Stimulated activated CD4-positive, alpha-beta T cell treated with anti-CD3 and anti-CD28 coated beads, Interleukin-12 subunit alpha, Interleukin-12 subunit beta, amount 100 ng/mL, for 4 hours (primary cell): ENCODE measurements at places on chromosomes 1 and 21.

- DNase-seq, result no peak
Observed at GRCh38 chr1:194624833-194625232, 1438.4 kb upstream of the B3GALT2 start.

GRCh38 chr1:45008516-45008915 lies 2.6 kb downstream of the HECTD3 start:
- DNase-seq, result no peak

DNA sequence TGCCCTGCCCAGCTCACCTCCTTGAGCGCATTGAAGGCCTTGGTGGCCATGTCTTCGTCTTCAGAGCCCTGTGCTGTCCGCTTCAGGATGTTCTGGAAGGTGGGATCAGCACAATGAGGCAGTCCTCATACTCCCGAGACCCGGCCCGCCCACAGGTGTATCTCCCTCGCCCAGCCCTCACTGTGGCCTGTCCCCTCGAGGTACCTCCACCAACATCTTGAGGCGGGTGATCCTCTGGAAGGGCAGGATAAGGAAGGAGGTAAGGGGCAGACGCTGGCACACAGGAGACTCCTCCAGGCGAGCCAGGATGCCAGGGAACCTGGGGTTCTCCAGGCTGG lies 7.1 kb downstream of the ARHGEF19 start:
- DNase-seq, result no peak

DNA sequence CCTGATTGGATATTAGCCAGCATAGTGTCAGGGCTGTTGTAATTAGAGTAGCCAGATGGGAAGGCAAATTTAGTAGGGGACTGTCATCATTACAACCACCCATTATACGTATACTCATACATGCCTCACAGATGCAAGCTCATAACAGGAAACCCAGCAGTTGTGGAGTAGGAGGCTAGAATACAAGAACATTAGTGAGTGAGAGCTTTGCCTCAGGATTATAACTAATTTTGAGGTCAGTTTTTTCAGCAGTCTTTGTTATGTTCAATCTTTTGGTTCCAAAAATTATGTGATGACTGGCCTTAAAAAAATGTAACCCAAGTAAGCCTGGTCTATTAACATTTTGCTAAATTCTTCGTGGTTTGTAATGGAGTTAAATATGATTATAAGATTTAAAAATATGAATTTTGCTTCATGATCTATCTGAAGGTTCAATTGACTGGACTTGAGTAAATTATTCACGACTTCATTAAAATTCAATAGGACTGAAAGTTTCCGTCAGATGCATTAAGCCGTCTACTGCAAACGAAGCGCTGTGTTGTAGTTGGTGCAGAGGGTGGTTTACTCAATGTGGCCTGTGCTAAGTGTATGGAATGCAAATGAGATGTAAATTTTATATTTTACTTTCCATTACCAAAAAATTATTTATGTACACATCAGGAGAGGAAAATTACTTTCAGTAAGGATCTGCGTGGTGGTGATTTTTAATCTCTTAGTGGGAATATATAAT lies 48.8 kb downstream of the KCNK1 start:
- no peak for DNase-seq

DNA sequence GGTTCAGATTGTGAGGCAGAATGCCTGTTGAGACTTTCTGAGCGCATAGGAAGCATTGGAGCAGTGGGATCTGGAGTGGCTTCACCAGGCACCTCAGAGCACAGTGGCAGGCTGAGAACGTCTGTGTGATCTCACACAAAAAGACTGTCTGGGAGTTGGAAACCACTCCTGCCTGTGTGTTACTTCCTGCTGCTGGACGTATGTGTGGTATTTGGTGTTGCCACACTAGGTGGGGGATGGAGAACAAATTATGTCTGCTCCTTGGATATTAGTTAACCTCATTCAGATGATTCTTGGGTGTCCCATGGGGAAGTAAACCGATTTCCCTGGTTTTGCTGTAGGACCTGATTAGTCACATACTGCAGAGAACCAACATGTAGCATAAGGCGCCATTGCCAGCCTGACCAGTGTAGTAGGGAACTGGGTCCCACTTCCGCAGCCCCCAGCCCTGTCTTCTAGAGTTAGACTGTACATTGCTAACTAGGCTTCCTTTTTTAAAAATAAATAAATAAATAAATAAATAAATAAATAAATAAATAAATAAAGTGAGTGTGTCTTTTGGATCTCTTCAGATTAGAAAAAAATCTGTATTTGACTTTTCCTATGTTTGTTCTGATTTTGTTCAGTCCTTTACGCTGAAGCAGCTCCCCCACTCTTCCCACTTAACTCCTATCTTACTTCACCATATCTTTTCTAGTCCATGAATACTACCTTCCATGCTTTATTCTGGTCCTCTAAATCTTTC lies 26.9 kb downstream of the UCK2 start:
- DNase-seq, result no peak

GRCh38 chr1:24932284-24932683 lies 2.2 kb upstream of the RUNX3 start:
- peak; percentile 70 for DNase-seq

- DNase-seq, result no peak
Observed at GRCh38 chr1:1003618-1004419, 3.9 kb upstream of the HES4 start.

- DNase-seq, result no peak
Observed at GRCh38 chr1:160451859-160452232, 51.5 kb downstream of the VANGL2 start.

DNA sequence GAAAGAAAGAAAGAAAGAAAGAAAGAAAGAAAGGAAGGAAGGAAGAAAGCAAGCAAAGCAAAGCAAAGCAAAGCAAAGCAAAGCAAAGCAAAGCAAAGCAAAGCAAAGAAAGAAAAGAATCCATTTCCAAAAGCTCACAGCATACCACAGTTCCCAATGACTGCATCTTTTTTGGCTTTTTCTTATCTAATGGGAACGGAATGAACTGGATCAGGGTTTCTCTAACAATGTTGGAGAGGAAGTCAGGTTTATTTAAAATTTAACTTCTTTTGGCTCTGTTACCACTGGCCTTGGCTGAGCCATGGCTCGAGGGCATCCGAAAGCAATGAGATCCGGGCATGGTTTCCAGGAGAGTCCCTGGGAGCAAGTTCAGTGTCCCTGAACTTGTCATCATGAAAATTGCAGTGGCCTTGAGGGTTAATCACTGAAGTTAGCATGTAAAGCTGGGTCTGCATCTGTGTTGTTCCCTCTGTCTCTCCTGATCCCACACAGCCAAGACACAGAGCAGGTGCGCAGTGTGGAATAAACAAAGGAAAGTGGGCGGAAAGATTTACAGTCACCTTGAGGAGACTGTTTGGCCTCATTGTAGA lies 34.6 kb upstream of the CTPS1 start:
- DNase-seq, result no peak

GRCh38 chr1:9284061-9284460 lies 8.6 kb upstream of the SPSB1 start:
- no peak for DNase-seq

DNA sequence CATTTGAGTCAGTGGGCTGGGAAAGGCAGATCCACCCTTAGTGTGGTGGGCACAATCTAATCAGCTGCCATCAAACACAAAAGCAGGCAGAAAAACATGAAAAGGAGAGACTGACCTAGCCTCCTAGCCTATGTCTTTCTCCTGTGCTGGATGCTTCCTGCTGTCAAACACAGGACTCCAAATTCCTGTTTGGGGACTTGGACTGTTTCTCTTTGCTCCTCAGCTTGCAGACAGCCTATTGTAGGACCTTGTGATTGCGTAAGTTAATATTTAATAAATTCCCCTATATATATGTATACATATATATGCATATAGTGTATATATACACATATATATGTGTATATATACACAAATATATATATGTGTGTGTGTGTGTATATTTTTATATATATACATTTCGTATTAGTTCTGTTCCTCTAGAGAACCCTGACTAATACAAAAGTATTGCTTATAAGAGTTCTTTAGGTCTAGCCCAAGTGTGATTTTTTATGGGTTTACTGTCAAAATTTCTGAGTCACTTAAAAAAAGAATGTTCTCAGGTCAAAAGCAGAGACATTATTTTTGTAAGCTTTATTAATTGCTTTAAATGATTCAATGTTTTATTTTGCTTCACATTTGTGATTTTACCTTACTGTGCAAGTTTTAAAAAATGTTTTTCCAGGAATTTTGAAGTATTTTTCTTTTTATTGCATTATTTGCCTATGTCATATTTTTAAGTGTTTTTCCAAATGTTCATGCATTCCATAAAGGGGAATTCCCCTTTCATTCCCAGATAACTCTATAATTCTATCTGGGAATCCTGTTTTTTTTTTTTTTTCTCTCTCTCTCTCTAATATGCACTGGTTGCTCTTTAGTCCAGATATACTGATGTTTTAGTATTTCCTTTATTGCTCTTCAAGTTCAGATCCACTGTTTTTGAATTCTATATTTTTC lies 92.1 kb upstream of the ADAMTS5 start:
- DNase-seq, result no peak

GRCh38 chr1:50877641-50878040 lies 82.4 kb downstream of the FAF1 start:
- no peak for DNase-seq

- DNase-seq, result peak; percentile 68
Observed at GRCh38 chr1:11650331-11650991, 3.8 kb downstream of the FBXO2 start.

DNA sequence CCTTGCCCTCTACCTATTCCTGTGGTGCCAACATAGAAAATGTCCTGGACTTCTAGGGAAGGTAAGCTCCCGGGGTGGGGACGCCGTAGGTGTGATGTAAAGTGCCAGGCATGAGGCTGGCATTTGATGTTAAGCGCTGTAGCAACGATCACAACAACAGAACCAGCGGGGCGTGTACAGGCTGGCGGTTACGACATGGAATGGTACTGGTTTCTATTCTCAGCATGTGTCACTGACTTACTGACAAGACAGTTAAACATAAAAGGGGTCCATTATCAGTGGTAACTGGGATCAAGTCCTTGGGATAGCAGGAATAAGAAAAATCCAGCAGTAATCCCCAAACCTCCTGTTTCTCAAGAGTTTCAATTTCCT lies 58.9 kb downstream of the TGFBR3 start:
- no peak for DNase-seq

DNA sequence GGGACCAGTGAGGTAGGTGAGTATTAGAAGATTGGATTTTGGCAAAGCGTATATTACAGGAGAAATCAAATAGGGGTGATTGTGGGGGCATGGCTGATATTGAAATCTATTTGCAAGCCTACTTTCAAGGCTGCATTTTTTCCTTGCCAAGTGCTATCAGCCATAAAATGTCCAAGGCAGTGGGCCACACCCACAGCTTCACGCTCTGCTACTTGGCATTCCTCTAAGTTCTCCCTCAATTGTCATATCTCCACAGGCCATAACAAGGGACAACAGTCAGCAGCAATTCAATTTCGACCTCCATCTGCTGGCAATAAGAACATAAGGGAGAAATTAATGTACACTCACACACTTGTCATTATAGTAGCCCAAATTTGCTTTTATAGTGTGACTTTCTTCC lies 667.1 kb upstream of the PKN2 start:
- no peak for DNase-seq

DNA sequence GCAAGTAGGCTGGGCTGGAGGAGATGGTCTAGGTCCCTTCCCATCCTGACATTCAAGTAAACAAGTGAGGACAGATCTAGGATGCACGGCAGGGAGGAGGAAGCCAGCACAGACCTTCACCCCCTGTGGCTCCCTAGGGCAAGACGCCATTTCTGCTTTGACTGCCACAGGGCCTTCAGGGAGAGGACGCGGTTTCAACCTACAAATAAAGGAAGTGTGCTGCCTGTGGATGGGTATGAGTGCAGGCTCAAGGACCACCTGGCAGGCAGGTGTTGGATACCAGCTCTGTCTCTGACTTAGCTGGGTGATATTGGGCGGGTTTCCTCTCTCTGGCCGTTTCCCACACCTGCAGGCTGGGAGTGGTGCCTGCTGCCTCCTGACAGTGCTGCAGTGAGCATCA lies 16.2 kb downstream of the SLC2A1 start:
- no peak for DNase-seq

GRCh38 chr1:62954758-62955157 lies 170.8 kb downstream of the ATG4C start:
- no peak for DNase-seq

DNA sequence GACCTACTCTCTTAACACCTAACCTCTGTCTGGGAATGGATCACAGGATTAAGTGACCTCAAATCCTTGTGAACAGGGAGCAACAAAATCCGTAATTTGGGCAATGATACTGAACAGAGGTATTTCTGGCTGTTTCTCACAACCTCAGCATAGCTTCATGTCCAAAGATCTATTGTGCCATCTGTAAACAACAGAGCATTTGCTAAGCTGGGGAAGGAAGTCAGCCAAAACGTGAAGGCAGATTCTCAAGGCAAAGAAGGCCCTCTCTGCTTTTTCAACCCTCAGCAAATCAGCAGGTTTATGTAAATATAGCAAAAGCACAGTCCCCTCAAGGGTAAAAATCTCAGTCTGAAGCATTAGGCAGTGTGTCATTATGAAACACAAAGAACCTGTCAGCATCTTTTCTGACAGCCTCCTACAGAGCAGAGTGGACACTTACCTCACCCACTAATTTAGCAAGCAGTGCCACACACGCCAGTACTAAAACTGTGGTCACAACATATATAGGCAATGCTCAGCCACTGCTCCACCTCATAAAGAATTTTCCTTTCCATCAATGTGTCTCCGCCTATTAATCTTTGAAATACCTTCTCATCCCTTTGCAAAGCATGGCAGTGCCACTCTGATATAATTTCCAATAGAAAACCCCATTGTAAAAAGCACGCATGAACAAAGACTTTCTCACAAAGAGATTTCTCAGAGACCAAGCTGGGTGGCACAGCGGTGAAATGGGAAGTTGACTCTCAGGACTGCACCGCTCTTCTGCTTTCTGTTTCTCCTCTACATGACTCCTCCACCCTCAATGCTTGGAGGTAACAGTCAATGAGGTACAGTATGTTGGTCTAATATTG lies 188.0 kb downstream of the RERE start:
- DNase-seq, result no peak

DNA sequence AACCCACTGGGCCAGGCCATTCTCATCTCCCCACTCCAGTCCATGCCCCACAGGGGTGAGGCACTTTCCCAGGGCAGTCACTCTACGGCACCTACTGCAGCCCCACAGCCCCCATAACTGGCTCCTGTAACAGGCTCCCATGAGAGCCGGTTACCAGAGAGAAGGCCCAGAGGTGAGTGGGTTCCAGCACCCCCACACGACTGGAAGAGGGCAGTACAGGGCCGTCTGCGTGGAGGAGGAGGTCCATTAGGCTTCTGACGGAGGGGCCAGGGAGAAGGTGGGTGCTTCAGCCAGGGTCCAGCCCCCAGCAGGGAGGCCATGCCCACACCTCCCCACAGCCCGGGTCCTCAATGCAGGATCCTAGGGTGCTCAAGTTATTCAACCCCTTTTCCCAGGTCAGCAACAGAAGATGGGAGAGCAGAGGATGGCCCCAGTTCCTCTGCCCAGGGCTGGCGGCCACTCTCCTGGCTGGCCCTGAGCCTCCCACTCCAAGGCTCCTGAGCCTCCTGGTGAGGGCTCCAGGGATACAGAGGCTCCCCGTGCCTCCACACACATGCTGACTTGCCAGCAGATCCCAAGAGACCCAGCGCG lies 1.6 kb downstream of the ACAP3 start:
- no peak for DNase-seq

- no peak for DNase-seq
Observed at GRCh38 chr1:244665771-244666217, 12.9 kb downstream of the DESI2 start.

- no peak for DNase-seq
Observed at GRCh38 chr1:5312862-5313261, 658.5 kb downstream of the AJAP1 start.
